ENCODE measurements at places on chromosomes 5 and 9.
A peak's percentile ranks its signal among the peaks of the same experiment; 100 is the strongest.

DNA sequence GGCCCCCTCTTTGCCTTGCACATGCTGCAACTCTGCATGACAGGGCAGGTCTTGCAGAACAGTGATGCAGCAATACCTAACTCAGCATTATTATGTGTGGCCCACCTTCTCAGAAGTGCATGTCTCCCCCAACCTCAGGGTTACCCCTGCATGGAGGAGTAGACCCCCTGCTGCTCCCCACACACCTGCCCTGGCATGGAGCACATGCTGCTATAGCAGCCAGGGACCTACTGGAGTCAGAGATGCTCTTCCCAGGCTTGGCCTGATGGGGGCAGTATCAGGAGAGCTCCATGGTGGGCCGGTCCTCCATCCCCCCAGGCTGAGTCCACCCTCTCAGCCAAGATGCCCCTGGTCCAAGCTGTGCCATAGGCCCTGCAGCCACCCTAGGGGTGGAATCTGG, 13.2 kb upstream of the BOD1 start:
- DNase-seq, result no peak

DNA sequence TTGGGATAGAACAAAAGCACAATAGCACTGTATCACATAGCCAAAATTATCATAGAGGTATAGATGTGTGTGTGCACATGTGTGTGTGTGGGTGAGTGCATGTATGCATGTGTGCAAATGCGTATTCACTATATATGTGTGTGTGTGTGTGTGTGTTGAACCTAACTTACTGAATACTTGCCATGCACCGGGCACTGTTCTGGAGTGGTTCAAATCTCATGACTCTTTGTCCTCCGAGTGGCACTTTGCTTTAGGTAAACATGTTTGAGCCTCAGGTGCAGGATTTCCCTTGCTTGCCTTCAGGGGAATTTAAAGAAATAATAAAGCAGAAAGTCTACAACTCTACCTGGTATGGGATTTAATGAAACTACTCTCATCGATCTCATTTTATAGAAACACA, 183.5 kb upstream of the GDNF start:
- no peak for DNase-seq

- no peak for DNase-seq
Observed at GRCh38 chr9:99358668-99359067, 136.6 kb downstream of the SEC61B start.

- DNase-seq, result no peak
Observed at GRCh38 chr5:14925326-14925725, 53.7 kb upstream of the ANKH start.

GRCh38 chr9:95073918-95074317, 243.6 kb downstream of the FANCC start:
- no peak for DNase-seq

DNA sequence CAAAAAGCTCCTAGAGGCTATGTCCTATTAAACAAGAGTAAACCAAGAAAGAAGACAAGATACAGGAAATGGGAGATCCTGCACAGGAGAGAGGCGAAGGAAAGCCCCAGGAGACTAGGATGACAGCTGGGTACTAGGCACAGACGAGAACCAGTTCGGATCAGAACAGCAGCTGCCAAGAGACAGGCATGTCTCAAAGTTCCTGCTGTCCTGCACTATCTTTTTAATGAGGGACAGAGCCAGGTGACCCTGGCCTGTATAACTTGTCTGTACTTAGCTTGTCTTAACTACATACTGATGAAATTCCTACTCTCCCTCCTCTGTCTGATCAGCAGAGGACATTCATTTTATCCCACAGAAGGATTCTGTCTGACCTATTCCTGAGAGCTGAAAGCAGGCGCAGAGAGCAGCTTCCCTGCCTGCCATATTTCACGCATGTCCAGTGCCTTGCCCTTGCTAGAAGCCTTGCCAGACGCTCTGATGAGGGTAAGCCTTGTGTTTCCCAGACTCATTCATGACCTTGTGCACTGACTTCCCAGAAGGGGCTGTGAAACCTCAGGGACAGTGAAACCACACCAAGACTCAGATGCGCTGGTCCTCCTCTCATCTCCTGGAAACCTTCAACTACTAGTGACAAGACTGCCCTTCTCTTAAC, 24.7 kb downstream of the TSC1 start:
- DNase-seq, result no peak

- no peak for DNase-seq
Observed at GRCh38 chr5:138488481-138488945, 23.2 kb downstream of the EGR1 start.

DNA sequence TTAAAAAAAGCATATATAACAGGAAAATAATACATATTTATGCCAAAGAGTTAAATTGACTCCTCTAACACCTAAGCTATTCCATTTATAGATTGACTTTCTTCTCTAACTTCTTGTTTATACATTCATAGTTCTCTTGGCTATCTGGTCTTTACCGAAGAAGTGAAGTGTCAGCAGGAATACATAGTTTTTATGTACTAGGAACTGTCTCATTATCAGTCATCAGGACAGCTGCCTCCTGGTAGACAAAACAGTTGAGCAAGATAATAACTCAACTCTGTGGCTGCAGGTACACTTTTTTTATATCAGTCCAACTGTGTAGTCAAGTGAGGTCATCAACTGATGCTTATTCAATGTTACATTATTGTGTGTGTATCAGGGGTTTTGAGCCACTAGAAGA, 1436.0 kb upstream of the NUDT12 start:
- no peak for DNase-seq

DNA sequence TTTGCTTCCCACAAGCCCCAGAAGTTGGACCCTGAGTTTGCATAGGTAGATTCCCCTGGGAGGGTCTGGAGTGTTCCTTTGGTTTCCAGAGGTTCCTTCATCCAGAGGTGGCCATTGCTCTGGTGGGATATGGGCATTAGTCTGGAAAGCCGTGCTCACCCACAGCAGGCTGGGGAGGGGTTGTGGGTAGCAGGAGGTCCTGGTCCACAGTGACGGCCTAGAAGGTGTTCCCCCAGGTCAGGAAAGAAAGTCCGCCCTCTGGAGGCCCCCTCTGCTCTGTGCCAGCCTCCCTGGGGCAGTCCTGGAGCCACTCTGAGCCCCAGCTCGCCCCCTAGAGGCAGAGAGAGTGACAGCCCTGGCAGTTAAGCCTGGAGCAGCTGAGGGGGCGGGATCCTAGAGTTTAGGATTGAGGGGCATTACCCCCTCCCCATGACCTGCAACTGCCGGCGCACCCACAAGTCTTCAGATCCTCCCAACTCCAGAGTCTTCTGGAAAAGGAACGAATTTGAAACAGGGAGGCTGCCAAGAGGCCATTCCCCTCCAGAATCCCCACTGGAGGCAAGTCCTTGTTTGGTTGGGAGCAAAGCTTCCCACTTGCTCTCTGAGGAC, 36.8 kb downstream of the NDST1 start:
- peak; percentile 25 for DNase-seq

DNA sequence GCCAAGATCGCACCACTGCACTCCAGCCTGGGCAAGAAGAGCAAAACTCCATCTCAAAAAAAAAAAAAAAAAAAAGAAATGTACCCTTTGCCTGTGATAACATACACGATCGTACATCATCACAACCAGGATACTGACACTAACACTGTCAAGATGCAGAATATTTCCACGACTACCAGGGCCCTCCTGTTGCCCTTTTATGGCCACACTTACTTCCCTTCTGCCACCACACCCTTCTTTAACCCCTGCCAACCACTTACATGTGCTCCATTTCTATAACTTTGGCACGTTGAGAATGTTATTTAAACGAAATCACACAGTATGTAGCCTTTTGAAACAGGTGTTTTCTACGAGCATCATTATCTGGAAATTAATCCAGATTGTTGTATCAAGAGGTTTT, 69.0 kb upstream of the OTULINL start:
- DNase-seq, result no peak

DNA sequence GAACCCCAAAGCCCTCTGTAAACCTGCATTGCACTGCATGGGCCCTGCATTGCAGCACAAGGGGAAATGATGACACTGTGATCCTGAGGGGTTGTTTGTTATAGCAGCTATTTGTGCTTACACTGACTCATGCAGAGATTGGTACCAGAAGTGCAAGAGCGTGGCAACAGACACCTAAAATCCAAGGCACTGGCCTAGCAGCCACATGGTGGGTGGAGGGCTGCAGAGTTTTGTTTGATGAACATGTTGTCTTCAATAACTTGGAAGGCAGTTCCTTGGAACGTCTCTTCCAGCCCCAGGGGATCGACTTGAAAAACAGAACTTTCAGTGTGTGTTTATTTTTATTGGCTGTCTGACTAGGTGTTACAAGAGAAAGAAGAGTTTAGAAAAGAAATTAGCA, 14.5 kb downstream of the FCN2 start:
- DNase-seq, result no peak

GRCh38 chr5:134224888-134225779, 739 bp downstream of the PPP2CA start:
- DNase-seq, result peak; percentile 79

DNA sequence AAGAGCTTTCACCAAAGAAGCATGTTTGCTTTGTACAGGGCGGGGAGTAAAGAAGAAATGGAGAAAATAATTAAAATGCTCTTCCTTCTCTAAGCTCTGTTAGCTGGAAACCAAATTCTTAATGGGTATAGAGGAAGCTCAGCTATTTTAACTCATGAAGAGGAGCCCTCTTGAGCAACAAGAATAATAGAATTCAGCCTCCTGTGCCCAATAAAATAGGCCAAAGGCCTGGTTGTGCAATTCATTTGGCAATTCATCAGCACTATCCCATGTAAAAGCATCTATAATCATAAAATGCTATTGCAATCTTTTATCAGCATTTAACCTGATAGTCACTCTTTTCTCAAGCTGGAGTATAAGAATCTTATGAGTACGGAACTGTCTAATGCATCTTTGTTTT, 133.6 kb upstream of the CDH6 start:
- DNase-seq, result no peak

- DNase-seq, result no peak
Observed at GRCh38 chr9:126722922-126723806, 81.7 kb upstream of the ZBTB43 start.

DNA sequence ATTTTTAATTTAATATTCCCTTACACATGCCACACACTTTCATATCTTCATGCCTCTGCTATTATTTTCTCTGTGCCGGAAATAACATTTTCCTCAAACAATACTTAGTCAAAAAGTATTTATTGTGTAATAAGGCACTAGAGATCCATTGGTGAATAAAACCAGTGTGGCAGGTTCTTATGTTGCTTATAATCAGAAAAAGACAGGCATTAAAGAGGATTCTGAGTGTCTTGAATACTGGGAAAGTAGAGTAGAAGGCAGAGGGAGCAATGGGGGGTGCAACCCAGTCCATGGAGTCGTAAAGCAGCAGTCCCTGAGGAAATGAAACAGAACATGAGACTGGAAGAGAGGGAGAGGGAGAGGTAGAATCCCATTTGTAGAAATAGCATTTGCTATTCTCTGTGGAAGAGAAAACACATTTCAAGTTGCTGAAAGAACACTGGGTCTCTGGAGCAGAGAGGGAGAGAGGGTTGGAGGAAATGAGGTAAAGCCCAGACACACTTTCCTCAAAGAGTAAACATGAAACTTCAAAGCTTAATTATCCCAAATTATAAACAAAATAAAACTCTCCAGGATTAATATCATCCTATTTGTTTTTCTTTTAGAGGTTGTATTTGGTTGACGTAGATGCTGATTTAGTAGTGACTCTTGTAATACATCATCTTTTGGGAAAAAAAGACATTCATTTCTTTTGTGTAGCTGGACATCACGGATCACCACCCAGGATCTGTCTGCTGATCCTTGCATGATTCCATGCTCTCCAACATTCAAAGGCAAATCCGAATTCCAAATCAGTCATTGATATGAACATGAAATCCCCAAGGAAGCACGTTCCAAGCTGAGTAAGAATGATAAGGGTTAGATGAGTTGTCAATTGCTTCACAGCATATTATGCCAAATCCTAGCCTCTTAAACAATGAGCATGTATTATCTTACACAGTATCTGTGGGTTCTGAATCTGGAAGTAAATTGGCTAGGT, 37.4 kb upstream of the GRAMD2B start:
- no peak for DNase-seq

GRCh38 chr5:81137833-81138232, 95.3 kb upstream of the CKMT2 start:
- no peak for DNase-seq

GRCh38 chr9:40914772-40915659, 213.5 kb downstream of the FOXD4L6 start:
- DNase-seq, result no peak
